ENCODE measurements at places on chromosomes 6 and 20. TPM values are rescaled to one million over a fixed set of nuclear protein-coding genes. Genes with fewer than 3 reads are reported as not detected.

Gene RAET1L
- total RNA-seq, result not detected

Gene CD24
- 0.90 TPM for total RNA-seq

Gene THBS2
- total RNA-seq, result not detected

Gene SRMS
- not detected for total RNA-seq

Gene CCN6
- not detected for total RNA-seq

Gene GNAS-AS1
- total RNA-seq, result not detected

Gene GCNT2
- total RNA-seq, result 0.79 TPM

Gene CLIC5
- 4.0 TPM for total RNA-seq

Gene LAMA5
- 0.28 TPM for total RNA-seq

Gene PARD6B
- 5.6 TPM for total RNA-seq

Gene SYS1
- total RNA-seq, result 116 TPM

Gene OR2B3
- not detected for total RNA-seq

Gene NKX2-2
- not detected for total RNA-seq

Gene HLA-B
- 10,002 TPM for total RNA-seq

Gene SIRPB2
- not detected for total RNA-seq
